ENCODE measurements at places on chromosomes 5 and 9. TPM values are rescaled to one million over a fixed set of nuclear protein-coding genes. Genes with fewer than 3 reads are reported as not detected.

Gene IFNB1
- not detected for total RNA-seq

Gene CACFD1
- 11.0 TPM for total RNA-seq

Gene PFN3
- total RNA-seq: not detected

Gene PCDHB6
- total RNA-seq: 2.7 TPM

Gene PIP5KL1
- total RNA-seq: 2.7 TPM

Gene CDO1
- total RNA-seq: 58.3 TPM

Gene ACOT12
- 2.3 TPM for total RNA-seq

Gene CNTNAP3
- 22.5 TPM for total RNA-seq

Gene CDC20B
- 1.9 TPM for total RNA-seq

Gene PCDHGA1
- total RNA-seq: 3.0 TPM

Gene COL27A1
- 8.4 TPM for total RNA-seq

Gene CATSPER3
- 0.33 TPM for total RNA-seq

Gene SYNPO
- total RNA-seq: 6.9 TPM

All from spinal cord (tissue), 10 donors.